ENCODE measurements at places on chromosomes 13 and 19.

DNA sequence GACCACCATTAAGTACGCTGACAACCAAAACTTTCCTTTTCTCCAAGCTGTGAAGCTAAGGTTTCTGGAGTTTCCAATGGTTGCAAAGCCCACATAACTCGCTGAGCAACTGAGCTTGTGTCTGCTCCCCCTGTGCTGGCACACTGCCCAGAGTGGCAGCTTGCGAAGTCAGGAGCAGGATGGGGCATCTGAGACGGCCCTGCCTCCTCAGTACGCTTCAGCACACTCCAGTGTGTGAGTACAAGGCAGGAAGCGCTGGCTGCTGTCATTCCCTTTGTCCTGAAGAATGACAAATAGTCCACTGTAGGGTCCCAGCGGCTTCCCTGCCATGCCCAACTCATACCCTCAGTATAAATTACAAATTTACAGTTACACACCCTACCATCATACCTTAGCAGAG, 51.5 kb downstream of the SKA3 start:
- no peak for DNase-seq

DNA sequence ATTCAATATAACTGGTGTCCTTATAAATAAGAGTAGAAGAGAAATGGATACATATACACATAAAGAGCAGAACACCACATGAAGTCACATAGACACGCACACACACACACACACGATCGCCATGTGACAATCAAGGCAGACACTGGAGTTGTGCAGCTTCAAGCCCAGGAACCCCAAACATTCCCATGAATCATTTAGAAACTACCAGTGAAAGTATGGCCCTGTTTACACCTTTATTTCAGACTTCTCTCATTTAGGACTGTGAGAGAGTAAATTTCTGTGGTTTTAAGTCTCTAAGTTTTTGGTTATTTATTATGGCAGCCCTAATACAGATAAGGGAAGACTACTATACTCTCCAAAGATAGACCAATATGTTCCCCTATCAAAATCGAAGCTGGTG, 20.4 kb upstream of the TNFSF13B start:
- no peak for DNase-seq

GRCh38 chr13:26887594-26887993, 127.0 kb upstream of the GPR12 start:
- no peak for DNase-seq

DNA sequence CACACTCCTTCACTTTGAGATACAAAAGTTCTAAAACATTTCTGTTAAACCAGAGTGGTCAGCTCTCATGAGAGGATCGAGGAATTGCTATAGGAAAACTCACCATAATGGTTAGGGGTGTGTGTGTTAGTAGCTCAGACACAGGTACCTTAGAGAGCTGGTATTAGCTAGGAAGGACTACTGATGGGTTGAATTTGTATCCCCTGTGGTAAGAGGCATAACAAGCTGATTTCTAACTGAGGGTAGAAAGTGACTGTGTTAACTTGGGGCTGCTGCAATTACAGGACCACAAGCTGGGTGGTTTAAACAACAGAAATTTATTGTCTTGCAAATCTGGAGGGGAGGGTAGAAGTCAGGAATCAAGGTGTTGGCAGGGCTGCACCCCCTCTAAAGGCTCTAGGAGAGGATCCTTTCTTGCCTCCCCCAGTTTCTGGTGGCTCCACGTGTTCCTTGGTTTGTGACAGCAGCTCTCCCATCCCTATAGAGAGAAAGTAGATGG, 17.4 kb downstream of the LEUTX start:
- no peak for DNase-seq

DNA sequence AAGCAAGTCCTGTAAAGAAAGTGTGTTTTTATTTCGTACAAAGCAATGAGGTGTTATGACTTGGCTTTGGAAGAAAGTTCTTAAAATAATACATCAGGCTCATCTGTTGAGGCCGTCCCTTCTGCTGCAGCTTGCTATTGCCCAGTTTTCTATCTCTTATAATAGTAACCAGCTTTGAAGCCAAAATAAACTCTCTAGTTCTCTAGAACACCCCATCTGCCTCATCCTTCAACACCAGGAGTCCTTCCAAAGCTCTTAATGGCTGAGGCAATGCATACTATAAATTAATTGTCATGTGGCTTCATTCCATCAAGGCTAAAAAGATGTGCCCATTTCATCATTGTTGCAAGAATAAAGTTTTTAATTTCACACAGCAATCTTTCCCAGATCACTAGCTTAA, 49.4 kb upstream of the IPO5 start:
- DNase-seq, result no peak

- DNase-seq, result no peak
Observed at GRCh38 chr13:44649104-44649428, 72.9 kb upstream of the TSC22D1 start.

DNA sequence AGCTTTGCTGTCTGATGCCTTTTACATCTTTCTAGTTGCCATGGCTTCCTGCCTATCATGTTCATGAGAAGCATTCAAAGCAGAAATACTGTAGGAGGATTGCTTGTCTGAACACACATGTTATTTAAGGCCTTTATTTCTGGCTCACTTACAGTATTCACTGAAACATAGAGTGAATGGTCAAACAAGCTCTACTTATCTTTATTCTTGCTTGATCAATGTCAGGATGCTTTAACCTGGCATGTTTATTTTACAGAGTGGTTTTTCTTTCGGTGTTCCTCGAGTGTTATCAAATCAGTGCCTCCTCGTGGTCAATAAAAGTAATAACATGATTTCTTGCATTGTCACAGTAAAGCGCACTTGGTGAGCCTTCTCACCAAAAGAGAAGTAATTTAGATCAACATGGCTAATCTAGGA, 73.5 kb upstream of the PCDH17 start:
- DNase-seq, result no peak

DNA sequence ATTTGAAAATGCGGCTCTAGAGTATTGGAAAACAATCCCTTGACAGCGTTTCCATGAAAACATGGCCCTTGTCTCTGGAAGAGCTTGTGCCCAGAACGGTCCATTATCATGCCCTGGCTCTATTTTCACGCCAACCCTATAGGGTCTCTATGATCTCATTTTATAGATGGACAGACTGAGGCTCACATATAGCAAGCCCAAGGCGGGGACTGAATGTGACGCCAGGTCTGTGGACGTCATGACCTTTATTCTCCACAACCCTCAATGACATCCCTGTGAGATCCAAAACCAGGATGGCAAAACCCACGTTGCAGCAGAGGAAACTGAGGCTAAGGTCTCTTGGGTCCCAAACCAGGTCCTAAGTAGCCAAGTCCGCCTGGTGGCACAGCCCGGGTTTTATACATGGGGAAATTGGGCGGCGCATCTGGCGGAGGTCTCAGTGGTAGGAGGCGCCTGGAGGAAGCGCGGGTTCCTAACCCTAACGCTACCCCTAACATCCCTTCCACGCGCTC, 425 bp upstream of the COLGALT1 start:
- no peak for DNase-seq

- DNase-seq, result no peak
Observed at GRCh38 chr13:78040205-78040830, 121.7 kb upstream of the EDNRB start.

DNA sequence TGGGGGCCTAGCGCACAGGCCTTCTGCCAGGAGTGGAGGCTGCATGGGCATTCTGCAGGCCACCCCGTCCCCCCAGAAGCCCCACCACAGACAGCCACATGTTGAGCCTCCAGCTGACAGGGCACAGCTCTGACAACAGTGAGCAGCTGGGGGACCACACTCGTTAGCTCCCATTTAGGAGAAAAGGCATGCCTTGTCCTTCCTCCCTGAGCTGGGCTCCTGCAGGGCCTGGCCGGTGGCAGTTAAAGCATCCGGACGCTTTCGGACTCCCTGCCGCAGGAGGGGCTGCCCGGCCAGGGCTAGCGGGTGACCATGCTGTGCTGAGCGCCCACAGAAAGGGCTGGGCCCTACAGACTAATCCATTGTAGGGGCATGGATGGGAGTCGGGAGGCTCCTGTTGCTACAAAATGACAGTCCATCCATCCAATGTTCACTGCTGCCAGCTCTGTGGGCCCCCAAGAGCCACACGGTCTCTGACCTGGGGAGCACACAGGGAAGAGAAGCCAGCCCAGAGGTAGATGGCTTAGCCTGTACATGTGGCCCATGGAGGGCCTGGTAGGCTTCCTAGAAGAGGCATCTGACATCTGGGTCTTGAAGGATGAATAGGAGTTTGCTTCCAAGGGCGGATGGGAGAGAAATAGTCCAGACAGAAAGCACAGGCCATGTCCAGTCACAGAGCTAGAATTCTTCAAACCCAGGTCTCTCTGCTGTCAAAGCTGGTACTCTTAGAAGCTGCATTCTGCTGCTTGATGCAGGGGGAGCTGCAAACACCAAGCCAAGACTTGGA, 116.5 kb upstream of the VSTM2B start:
- DNase-seq, result no peak

DNA sequence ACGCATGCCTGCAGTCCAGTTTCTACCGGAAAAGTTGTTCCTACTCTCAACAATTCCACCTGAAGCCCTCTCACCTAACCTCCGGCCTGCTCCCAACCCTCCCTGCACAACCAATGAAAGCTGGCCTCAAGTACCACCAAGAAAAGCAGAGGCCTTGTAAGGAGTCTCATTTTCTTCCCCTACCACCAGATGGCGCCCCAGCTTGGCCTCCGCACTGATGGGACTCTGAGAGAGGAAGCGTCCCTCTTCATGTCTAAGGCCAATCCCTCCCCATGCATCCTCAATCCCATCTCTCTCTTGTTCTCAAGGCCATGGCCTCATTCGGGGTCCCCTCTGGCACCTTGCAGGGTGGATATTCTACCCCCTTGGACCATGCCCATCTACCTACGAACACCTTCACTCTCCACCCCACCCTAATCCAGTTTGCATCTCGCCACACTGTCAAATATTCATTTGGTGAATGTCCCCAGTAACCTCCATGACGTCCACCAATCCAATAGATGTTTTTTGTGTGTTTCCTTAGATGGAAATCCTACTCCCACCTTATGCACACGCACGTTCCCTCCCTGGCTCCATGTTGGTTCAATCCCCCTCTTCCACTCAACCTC, 412.8 kb downstream of the ZNF536 start:
- DNase-seq, result no peak

- DNase-seq, result no peak
Observed at GRCh38 chr13:85332615-85333014, 466.6 kb downstream of the SLITRK6 start.

GRCh38 chr13:97403893-97404750, 29.8 kb upstream of the RAP2A start:
- no peak for DNase-seq

- DNase-seq, result no peak
Observed at GRCh38 chr13:33090755-33091414, 74.7 kb downstream of the KL start.

GRCh38 chr13:110330491-110331011, 23.5 kb downstream of the COL4A2 start:
- DNase-seq, result no peak

GRCh38 chr19:48799358-48800300, 11.2 kb downstream of the BCAT2 start:
- DNase-seq, result no peak

GRCh38 chr13:95754069-95754468, 77.1 kb downstream of the DNAJC3 start:
- DNase-seq, result no peak

DNA sequence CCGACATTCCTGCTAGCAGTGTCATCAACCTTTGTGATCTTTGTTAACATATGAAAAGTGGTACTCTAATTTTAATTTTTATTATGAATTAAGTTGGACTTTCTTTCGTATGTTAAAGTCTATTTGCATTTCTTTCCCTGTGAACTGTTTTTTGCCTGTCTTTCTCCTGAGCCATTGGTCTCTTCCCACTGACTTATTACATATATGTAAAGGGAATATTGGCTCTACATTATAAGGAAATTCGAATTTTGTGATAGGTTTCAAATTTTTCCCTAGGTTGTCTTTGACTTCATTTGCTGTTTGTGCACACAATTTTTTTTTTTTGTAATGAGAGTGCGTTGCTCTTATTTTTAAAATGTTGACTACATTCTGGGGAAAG, 442 bp upstream of the CDC16 start:
- no peak for DNase-seq

DNA sequence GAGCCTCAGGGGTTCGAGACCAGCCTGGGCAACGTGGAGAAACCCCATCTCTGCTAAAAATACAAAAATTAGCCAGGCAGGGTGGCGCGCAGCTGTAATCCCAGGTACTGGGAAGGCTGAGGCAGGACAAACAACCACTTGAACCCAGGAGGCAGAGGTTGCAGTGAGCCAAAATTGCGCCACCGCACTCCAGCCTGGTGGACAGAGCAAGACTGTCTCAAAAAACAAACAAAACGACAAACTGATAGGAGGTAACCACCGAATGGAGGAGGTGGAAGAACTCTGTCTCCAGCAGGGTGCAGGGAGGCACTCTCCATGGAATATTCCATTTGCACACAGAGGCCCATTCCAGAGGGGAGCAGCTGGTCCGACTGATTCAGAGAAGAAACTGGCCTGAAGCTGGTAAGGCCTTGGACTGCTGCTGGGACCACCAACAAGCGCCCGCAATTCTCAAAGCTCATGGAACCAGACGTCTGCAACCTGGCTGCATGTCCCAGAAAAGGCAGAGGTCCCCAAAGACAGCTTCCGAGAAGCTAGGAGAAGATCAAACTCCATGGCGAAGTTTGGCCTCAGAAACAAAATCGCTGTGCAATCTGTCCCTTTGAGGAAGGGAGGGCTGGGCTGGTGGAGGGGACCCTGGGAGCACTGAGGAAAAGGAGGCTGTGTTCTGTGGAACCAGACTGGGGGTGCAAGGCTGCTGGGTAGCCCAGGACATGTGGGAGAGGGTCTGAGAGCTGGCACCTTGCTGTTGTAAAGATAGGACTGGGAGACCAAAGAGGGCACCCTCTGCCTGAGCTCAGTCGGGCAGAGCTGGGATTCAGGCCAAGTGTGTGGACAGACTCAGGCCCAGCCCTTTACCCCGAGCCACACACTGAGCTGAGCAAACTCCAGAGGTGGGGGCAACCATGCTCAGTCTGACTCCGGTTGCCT, 35.2 kb downstream of the SLC25A42 start:
- DNase-seq, result no peak

- DNase-seq, result no peak
Observed at GRCh38 chr13:72180253-72180952, 313.4 kb upstream of the DACH1 start.

- DNase-seq, result no peak
Observed at GRCh38 chr13:114089751-114090400, 42.5 kb downstream of the RASA3 start.

Measured in GOT3 (cell line).